Psoas muscle (tissue), 8 donors: ENCODE measurements at places on chromosomes 1 and 21.

DNA sequence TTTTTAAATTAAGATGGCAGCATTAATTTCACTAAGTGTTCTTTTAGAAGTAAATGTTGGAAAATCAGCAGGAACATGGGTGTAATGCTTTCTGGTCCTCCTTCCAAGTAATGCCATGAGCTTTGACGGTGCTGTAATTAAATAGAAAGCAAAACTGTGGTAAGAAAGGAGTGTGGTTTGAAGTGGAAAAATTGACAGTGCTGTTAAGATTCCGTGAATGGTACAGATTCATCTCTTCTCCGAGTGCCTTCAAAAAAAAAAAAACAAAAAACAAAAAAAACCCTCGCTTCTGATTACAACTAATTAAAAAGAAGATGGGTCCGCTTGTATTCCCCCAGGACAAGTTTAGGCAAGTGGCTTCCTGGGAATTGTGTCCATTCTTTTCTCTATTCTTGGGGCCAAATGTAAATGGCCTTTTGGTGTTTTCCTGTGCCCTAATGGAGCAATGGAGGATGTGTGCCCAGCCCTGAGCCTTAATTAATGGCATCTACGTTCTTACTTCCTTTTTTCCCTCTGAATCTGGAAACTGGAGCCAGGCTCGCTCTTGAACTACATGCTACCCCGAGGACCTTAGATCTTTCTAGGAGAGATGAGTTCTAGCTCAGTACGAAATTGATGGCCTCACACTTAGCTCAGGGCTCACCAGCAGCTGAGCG, 5.1 kb downstream of the LMO4 start:
- no peak for DNase-seq

DNA sequence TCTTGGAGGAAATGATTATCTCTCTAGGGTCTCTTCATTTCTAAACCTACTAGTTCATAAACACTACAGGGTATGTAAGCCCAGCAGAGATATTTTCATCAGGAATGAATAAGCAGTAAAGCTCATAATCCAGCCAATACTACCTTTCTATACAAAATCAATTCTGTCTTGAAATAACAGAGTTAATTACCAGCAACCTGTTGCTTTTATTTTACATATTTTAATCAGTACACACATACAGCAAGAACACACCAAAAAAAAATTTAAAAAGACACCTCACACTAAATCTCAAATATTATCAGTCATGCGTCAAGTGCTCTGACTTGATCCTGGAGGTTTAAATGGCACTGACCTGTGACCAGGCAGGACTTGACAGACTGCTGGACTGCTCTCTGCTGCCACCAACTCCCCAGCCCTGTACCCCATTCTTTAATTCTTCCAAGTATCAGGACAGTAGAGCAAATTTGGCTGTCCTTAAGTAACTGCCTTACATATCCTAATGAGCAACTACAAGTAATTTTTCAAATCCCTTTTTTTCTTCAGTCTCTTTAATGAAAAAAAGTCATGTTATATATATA, 98.5 kb downstream of the CDC42BPA start:
- no peak for DNase-seq

- no peak for DNase-seq
Measured at GRCh38 chr1:160629286-160630210, 17.3 kb downstream of the SLAMF1 start.

DNA sequence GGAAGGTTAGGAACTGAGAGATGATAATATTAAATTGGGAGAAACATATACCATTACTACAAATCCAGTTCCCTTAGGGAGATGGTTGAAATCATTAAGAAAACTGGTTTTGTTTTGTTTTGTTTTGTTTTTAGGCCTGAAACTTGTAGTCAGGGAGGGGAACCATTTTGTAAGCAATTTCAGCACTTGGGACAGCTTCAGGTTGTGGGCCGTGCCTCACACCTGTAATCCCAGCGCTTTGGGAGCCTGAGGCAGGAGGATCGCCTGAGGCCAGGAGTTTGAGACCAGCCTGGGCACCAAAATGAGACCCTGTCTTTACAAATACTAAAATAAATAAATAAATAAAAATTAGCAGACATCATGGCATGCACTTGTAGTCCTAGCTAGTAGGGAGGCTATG, 694.3 kb upstream of the NR5A2 start:
- DNase-seq, result no peak

- no peak for DNase-seq
Measured at GRCh38 chr1:232057217-232057895, 430.8 kb downstream of the DISC1 start.

DNA sequence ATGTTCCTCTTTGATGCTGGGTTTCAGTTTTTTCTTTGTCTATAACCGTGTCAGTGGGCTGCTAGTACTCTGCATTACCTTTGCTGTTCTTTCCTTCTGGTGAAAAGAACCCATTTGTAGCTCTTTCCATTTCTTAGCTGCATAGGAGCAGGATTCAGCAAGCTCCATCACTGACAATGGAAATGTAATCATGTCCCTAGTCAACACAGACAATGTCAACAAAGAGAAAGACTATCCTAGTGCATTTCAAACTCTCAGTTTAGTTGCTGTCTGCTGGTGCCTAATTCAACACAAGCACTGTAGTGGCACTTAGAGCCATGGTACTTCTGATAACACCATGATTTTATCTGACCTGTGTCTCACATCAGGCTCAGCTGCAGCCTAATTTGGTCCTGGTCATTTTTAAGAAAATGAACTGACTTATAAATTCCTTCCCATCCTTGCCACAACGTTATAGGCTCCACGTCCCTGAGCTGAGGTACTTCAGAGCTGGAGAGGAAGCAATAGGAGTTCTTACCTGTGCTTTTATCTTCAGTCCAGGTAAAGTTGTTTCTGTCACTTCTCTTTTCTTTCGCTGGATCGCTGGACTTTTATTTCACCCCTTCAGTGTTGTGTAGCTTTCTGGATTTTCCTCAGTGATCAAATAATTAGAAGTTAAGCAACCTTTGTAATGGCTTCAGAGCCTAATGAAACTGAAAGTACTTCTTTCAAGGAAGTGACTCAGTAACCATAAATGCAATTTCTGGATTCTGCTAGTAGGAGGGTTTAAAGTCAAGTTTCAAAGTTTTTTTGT, at the start of gene GBP3:
TSS of gene GBP3 (minus strand) at position 700 of the 793 bp plus-strand sequence. CDS start 2,145 bp downstream, outside the sequence.
- no peak for DNase-seq

DNA sequence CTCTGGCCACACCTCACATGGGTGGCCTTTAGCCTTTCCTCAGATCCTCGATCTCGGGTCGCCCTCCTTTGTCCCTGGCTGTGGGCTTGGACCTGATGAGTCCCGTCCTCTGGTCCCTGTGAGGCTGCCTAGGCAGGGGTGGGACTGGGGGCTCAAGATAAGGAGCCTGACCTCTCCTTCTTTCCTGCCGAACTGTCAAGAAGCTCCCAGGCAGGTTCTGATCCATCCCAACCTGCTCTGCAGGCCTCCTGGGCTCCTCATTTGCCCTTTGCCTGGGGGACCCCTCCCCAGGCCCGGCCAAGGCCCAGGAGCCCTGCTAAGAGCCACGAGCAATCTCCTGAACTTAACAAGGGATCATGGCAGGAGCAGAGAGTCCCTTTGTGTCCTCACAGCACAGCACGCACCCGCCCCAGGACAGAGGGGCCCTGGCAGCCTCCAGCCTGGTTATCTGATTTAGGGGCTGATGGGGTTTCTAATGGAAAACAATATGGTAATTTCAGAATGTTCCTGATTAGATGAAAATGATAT, 82.4 kb upstream of the POU3F1 start:
- no peak for DNase-seq

GRCh38 chr1:81598623-81599022, 202.1 kb upstream of the ADGRL2 start:
- DNase-seq, result no peak

DNA sequence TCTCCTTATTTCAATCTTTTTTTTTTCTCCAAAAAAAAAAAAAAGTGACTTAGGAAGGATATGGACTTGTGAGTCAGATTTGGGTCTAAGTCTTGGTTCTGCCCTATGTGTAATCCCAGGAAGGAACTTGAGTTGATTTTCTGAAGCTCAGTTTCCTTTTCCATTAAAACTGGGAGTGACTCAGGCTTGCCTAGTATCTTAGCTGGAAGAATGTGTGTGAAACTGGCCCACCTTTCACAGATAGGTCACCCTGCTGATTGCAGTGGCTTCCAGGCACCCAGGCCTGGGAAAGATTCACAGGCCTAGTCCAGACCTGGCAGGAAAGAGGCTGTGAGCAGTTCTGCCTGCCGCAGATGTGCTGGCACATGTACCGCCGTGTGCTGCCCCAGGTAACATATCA, 218.3 kb upstream of the HOOK1 start:
- peak; percentile 16 for DNase-seq

DNA sequence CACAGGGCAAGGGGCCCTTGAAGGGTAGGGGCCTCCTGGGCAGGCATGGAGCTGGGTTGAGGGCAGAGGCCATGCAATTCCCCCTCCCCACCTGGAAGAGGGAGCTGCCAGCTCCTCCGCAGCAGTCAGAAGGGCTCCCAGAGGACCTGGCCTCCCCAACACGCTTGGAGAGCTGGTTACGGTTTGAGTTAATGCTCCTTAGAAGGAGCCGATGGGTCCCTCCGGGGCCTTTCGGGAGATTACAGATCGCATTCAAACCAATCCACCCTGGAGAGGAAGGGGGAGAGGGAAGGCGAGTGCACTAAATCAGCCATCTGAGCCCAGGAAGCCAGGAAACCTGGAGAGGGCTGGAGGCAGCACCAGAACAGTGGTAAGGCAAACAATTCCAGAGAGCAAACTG, 106.3 kb upstream of the CSF3R start:
- DNase-seq, result no peak

DNA sequence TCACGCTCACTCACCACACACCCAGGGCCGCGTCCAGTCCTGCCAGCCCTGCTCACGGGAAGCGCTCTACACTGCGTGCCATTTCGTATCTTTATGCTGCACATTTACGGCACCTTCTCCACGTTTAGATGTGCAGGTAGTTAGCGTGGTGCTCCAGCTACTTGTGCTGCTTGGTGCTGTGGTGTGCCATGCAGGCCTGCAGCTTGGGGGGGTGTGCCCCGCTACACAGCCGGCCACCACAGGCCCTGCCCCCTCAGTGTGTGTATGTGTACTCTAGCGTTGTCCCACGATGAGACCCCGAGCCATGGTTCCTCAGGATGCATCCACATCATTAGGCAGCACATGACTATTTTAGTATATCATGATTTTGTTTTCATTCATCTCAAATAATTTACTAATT, 38.3 kb downstream of the SNAP47 start:
- DNase-seq, result no peak

- DNase-seq, result no peak
Measured at GRCh38 chr21:29258626-29259338, 39.9 kb upstream of the BACH1 start.

DNA sequence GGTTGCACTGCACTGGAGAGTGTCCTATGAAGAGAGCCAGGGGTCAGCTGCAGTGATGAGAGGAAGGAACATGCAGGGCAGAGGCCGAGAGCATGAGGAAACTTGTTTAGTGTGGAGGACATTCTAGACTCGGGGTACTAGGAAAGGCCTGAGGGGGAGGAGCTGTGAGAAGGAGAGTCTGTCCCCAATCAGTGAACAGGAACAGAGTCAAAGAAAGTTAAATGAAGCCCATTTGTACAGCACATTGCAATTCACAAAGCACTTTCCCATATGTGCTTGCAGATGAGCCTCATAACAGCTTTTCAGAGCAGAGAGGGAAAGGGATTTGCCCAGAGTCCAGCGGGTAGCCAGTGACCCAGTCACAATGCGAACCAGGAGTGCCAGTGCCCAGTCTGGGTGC, 83.4 kb downstream of the NAV1 start:
- DNase-seq, result no peak

GRCh38 chr1:186112280-186112679, 262.8 kb downstream of the TPR start:
- no peak for DNase-seq

DNA sequence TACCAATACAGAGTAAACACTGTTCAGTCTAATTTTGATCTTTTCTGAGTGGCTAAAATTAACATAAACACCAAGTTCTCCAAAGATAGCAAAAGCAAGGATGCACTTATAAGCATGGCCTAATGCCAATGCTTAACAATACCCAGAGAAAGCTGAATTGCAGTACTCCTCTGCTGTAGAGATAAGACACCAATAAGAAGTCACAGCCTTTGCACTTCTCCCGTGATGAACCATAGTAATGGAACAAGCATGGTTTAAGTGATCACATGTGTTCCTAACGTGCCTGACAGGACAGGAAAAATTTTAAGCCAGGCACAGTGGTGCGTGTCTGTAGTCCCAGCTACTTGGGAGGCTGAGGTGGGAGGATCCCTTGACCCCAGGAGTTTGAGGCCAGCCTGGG, 5.6 kb downstream of the PRDX1 start:
- DNase-seq, result no peak

- no peak for DNase-seq
Measured at GRCh38 chr1:240559781-240560180, 52.2 kb downstream of the GREM2 start.

DNA sequence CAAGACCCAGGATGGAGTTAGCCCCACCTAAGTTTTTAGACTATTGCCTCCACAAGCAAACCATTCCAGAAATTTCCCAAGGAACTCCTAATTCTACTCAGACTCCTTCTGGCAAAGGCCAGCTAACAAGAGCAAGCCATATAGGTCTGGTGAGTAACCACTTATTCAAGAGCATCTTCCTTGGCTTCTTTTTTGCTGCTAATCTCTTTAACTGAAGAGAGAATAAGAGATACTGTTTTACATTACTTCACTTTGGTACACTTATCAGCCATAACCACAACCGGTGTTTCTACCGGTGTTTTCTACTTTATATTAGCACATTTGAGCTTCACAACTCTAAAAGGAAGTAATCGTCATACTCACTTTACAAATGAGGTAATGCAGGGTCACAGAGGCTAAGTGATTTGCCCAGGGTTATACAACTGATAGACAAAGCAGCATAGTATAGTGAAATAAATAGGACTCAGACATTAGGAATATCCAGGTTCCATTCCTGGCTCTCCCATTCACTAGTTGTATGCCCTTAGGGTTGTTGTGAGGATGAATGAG, 1.7 kb upstream of the EPS15 start:
- DNase-seq, result no peak
